ENCODE measurements at places on chromosomes 12 and 14.

DNA sequence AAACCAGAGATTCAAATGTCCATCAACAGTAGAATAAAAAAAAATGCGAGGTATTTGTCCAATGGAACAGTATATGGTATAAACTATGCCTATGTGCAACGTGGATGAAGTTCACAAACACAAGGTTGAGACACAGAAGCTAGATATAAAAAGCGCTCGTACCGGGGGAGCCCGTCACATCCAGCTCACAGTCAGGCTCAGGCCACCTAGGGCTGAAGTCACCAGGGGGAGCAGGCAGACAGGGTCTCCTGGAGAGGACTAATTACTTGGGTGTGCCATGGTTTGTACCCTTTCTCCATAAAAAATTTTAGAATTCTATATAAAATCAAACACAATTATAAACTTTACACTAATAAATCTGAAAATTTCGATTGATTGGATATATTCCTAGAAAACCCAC lies 13.6 kb downstream of the AHNAK2 start:
- no peak for DNase-seq

GRCh38 chr12:79673354-79673753 lies 17.4 kb downstream of the PAWR start:
- no peak for DNase-seq

- no peak for DNase-seq
Observed at GRCh38 chr12:130444061-130444460, 106.4 kb downstream of the PIWIL1 start.

DNA sequence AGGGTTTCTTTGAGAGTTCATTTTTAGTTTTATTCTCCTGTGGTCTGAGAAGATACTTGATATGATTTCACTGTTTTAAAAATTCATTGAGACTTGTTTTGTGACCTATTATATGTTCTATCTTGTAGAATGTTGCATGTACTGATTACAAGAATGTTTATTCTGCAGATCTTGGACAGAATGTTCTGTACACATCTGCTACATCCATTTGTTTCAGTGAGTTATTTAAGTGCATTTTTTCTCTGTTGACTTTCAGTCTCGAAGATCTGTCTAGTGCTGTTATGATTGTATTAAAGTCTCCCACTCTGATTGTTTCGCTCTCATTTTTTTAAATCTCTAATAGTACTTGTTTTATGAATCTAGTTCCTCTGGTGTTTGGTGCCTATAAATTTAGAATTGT lies 1319.8 kb downstream of the TMEM121 start:
- no peak for DNase-seq

DNA sequence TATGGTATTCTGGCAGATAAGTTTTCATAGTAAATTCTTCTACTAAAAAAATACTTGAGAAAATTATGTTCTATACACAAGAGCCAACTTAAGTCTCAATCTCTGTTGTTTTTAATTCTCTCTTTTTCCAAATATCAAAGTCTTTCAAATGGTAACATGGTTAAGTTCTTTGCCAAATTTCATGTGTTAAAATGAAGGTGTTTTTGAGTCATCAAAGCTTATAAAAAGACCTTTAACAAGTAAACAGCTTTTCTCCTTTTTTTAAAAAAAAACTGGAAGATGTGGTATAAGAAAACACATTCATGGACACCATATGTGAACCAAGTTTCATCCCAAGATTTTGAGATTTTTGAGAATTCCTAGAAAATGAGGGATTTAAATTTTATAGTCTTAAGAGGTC lies 111.3 kb downstream of the FOXG1 start:
- no peak for DNase-seq

GRCh38 chr14:74599321-74599761 lies 12.7 kb downstream of the LTBP2 start:
- DNase-seq, result no peak

DNA sequence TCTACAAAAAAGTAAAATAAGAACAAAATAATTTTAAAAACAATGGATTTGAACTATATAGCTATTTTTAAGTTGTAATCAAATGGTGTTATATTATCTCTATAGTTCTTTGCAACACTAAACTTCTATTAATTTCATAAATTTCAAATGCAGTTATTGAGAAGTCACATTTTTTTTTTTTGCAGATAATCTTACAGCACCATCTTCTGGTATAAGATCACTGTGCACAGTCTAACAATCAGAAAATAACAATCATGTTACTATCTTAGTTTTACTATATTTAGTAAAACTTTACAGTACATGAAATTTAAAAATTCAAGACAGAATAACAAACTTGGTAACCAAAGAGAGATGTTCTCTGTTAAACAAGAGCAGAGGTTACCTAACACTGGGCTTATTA lies 40.6 kb downstream of the GXYLT1 start:
- no peak for DNase-seq

GRCh38 chr12:12518919-12519318 lies 43.7 kb downstream of the DUSP16 start:
- no peak for DNase-seq

- no peak for DNase-seq
Observed at GRCh38 chr14:34699873-34700621, 14.3 kb downstream of the CFL2 start.

- DNase-seq, result no peak
Observed at GRCh38 chr14:32896979-32897697, 41.5 kb upstream of the NPAS3 start.

DNA sequence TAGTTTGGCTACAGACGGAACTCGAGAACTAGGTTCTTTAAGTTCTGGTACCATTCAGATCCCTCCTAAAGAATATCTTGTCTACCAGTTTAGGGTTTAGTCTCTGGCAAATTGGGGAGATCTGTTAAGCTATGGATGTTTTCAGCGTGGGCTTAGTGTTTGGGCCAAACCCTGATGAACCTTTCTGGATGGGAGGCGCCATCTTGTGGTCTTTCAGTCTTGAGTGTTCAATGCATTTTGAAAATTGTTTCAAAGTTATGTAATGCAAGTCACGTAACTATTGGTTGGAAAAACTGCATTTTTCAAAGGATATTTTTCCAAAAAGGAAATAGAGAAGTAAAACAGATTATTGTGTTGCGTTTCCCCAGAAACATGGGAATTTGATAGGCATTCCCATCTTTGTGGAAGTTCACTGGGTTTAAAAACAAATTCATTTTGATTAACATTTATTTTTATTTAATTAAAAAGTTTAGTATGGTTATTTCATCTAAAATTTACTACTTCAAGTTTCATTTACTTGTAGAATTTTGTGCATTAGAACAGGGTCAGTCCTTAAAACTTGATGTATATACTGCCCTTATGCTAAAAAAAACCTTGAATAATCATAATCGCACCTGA lies 169.0 kb downstream of the PRIMA1 start:
- no peak for DNase-seq

GRCh38 chr14:99062216-99062615 lies 209.8 kb downstream of the BCL11B start:
- DNase-seq, result no peak

- no peak for DNase-seq
Observed at GRCh38 chr12:49965836-49966235, 4.2 kb downstream of the AQP5 start.

DNA sequence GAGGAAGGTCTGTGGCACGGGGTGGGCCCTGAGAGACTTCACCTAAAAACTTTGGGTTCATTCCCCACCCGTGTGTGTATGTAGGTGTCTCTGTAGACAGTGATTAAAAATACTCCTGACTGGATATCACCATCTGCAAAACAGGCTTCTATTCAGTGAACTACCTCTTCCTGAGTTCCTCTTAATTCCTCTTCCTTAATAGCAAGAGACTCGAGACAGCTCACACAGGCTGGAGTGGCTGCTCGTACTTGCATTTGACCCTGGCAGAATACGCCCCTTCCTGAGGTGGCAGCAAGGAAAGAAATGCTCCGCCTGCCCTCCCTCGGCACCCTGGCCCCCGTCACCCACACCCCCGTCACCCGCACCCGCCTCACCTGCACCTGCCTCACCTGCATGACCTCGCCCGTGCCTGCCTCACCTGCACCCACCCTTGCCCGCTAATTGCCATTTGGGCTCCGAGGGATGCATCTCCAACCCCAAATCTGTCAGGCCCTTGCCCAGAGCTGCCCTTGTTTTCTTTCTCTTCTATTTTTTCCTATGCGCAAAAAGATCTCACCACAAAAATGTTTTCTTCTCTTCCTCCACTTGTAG lies 90.0 kb downstream of the FBXL14 start:
- no peak for DNase-seq

- no peak for DNase-seq
Observed at GRCh38 chr12:14741942-14742341, 45.5 kb upstream of the GUCY2C start.

DNA sequence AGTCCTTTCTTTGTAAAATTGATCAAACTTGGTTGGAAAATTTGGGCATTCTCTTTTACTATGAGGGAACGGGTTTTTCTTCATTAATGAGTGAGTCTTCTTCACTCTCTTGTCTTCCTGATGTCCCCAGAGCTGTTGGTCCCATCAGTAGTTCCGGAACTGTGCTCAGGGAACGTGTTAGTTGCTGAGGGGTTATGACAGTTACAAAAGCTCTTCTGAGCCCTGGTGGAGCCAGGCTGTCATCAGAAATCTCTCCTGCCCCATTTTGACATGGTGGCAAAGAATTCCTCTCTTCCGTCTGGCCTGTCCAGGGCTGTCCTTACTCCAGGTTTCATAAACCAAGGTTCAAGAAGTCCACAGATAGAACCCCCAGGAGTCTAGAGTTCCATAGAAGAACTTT lies 208.5 kb downstream of the SLC41A2 start:
- DNase-seq, result no peak

- DNase-seq, result no peak
Observed at GRCh38 chr12:119803381-119803791, 73.7 kb downstream of the CIT start.

- no peak for DNase-seq
Observed at GRCh38 chr12:107373238-107373809, 280.0 kb upstream of the CRY1 start.

DNA sequence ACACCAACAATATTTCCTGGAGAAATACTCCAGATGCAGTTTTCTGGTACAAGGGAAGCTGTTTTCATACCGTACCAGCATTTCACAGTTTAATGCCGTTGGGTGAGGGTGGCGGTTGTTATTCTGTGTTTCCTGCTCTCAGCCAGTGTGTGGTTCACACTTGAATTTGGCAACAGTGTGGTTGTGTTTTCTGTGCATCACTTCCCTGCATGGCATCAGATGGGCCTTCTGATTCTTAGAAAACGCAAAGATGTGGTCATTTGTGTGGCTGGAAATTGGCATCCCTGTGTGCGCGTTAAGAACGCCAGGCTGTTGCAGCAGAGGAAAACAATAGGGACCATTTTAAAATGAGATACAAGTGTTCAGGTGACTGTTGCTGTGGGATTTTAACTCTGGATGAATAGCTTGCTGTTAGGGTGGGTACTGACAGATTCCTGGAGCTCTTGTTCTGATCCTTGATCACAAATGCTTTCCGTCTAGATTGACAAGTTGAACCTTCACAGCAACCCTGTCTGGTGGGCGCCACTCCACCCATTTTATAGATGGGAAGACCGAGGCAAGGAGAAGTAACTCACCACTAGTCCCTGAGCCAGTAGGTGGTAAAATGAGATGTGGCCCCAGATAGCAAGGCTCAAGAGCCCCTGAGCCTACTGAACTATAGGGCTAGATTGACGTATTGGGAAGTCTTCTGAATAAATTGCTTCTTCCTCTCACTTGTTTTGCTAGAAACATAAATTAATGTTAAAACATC lies 231.2 kb downstream of the CHST11 start:
- no peak for DNase-seq

- no peak for DNase-seq
Observed at GRCh38 chr14:53772936-53773335, 183.7 kb downstream of the BMP4 start.

DNA sequence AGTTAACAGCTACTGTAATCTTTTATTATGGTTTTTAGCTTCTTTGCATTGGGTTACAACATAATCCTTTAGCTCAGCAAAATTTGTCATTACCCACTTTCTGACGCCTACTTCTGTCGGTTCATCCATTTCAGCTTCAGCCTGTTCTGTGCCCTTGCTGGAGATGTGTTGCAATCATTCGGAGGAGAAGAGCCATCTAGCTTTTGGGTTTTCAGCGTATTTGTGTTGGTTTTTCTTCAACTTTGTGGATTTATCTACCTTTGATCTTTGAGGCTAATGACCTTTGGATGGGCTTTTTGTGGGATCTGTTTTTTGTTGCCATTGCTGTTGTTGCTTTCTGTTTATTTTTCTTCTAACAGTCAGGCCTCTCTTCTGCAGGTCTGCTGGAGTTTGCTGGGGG lies 69.2 kb upstream of the ATXN7L3B start:
- no peak for DNase-seq

DNA sequence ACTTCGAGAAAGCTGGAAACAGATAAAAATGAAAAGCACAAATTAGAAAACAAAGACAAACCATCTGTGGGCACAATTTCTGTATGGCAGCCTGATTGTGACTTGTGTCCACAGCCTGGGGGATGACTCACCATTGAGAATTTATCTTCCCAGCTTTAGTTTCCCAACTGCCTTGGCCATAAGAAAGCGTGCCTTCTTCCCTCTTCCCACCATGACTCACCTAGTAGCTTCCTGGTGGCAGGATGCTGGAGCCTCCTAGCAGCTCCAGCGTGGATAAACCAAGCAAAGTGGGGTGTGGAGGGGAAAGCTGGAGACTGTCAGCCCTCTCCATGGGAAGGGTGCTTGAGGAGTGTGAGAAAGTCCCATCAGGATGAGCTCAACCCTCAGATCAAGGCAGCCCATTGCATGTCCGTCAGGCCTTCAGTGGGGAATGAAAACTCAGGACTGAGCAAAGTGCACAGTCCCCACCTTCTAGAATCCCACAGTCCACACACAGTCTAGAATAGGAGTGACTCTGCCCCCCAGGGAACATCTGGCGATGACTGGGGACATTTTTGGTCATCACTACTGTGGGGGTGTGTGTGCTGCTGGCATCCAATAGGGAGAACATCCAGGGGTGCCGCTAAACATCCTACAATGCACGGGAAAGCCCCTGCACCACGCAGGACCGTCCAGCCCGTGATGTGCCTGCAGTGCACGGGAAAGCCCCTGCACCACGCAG lies 22.4 kb upstream of the SERPINA6 start:
- DNase-seq, result no peak

DNA sequence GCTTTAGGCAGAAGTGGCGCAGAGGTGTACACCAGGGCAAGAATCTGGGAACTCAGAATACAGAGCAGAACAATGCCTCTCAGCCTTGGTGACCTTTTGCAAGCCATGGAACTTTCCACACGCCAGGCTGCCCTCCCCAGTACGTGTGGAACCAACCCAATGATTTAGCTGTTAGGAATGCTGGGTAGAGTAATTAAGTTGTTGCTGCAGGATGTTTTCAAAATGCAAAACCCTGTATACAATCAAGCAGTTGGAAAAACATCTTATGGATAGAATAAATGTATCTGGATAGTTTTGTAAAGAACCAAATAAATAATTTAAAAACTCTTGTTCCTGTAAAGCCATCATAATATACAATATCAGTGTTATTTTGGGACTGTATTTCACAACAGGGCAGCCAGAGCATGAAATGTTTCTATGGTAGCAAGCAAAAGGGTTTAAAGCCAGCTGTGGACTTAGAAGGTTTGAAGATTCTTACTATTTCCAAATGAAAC lies 19.4 kb downstream of the PPP1R36 start:
- DNase-seq, result no peak

All from stimulated activated CD4-positive, alpha-beta T cell treated with anti-CD3 and anti-CD28 coated beads, TNF-alpha, amount 100 ng/mL, for 1 hour (primary cell).